ENCODE measurements at places on chromosomes 16 and 17.

DNA sequence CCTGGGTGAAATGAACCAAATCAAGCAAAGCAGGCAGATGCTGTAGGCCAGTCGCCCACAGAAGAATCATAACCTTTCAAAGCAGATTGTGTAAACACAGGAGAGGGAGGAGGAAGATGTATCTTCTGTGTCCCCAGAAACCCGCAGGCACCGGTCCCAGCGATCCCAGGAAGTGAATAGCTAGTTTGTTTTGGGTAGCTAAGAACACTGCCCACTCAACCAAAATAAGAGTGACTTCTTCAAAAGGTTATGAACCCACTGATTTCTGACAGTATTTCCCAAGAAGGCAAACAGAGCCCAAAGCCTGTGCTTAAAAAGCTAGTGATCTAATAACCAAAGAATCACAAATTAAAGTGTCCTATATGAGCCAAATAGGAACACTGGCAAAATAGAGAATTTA, 67.8 kb downstream of the GRIN2A start:
- peak; percentile 1 for DNase-seq

DNA sequence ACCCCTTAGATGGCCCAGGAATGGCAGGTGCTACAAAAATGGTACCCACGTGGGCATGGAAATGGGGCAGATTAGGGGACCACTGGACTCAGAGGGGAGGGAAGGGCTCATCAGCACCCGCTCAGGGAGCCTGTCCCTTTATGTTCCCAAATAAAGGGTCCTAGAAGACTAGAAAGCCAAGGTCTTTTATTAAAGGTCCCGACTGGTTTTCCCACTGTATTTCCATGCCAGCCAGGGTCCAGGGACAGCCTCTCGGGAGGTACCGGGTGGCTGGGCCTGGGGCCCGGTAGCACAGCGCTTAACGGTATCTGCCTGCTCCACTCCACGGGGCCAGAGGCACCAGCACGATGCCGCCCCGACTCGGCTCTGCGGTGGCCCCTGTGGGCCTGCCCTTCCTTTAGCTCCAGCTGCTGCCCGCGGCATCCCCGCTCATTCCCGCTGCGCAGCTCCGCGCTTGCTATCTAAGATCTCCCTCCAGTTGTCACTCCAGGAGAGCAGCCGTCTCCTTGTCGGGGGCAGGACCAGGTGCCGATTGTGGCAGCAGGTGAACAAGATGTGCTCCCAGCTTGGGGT, 1.4 kb downstream of the NT5C start:
- no peak for DNase-seq

- DNase-seq, result peak; percentile 48
Observed at GRCh38 chr17:20063665-20064648, 54.8 kb downstream of the SPECC1 start.

GRCh38 chr17:5128905-5129535, 13.2 kb downstream of the USP6 start:
- no peak for DNase-seq

DNA sequence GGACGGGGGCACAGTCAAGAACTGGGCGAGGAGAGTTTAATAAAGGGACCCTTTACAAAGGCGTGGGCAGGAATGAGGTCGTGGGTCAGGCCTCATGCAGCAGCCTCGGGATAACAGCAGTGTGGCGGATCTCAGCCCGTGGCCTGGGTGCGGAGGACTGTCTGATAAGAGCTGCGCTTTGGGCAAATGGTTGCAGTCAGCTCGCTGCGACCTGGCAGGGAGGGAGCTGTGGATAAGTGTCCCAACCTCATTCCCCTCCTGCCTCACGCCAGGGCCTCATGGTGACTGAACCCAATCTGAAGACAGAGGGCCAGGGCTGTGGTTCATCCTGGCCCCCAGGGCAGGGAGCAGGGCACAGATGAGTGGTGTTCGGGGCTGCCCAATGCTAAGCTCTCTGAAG, 13.6 kb downstream of the SMTNL2 start:
- no peak for DNase-seq

GRCh38 chr16:8493972-8494371, 96.3 kb downstream of the TMEM114 start:
- no peak for DNase-seq

DNA sequence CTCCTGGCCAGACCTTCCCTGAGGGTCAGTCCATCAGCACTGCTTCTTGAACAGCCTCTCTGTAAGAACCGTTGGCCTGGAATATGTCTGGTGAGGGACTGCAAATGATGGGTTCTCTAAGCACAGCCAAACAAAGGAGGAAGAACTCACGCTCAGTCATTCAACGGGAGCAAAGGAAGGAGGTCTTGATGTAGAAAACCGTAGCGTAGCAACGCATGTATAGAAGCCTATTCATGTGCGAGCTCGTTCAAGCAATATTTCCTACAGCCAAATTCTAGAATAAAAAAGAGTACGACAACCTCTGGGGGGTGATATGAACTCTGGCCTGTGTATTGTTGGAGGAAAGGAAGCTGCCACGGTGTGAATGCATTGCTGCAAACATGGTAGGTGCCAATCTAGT, 64.2 kb downstream of the RGS9 start:
- no peak for DNase-seq
